ENCODE measurements at places on chromosomes 16 and 17.

- DNase-seq = no peak
These were observed 104.0 kb upstream of the CCL2 start for GRCh38 chr17:34151102-34151501.

DNA sequence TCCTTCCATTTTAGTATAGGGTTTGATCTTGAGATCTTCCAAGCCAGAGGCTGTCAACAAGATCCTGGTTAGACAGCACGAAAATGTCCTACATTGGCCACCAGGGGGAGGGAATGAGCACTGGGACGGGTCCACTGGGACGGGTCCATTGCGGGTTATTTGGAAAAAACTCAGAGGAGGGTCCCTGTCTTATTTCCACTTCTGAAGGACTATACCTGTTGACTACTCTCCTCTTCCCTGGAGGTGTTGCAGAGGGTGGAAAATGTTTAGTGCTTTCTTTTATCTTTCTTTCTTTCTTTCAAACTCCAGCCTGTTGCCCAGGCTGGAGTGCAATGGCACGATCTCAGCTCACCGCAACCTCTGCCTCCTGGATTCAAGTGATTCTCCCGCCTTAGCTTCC is 2.5 kb downstream of the TTLL6 start:
- DNase-seq = peak; percentile 86

GRCh38 chr17:39196808-39197291 is 619 bp downstream of the CACNB1 start:
- peak; percentile 75 for DNase-seq

DNA sequence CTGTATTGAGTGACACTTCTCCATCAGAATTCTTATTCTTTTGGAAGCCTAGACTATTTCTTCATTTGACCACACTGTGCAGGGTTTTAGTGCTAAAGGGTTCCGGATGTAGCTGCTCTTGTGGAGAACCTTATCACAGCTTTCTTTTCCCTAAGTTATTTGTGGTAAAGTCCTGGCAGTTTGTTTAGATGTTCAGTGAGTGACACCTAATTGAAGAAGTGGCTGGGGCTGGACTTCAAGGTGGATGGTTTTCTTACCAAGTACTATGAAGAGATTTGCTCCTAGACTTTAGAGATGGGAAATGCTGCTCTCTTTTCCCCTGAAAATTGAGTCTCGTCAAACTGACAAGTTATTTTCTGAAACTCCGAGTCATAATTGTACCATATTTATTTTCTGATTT is 144.0 kb upstream of the TBX2 start:
- no peak for DNase-seq

DNA sequence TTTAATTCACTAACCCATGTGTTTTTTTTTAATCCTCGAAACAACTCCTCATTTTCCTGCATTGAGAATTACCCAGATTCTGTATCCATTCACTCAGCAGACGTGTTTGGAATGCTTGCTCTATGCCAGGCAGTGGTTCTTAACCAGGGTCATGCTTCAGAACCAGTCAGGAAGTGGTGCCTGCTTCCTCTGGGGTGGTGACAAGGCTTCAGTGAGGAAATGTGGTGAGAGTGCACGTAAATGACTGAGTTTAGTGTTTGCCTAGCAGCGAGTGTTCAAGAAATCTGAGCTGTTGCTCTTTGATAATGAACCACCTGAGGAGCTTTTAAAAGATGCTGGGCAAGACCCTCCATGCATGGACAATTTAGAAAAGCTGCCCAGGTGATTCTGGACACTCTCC is 9.9 kb downstream of the ZFP90 start:
- DNase-seq = no peak

DNA sequence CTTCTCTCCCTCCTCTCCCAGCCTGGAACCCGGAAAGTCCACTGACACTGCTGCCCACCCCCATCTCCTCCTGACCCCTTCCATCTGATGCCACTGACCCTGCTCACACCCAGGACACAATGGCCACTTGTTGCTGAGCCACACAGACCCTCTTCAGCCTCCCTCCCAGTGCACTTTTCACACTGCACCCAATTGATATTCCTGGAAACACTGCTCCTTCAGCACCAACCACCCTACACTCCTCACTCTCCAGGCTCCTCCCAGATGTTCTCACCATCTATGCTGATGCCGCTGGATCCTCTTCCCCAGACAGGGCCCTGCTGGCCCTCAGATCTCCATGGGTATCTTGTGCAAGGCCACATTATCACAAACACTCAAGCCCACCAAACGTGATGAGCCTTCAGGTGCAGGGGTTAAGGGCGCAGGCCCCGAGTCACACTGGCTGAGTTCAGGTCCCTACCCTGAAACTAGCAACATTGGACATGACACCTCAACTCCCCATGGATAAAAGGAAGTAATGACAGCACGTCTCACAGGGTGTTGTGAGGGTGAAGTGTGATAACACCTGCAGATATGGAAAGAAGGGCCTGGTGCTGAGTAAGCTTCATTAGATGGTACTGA is 238.1 kb downstream of the ZNF423 start:
- DNase-seq = no peak

GRCh38 chr16:51565184-51565583 is 414.1 kb upstream of the SALL1 start:
- no peak for DNase-seq

GRCh38 chr16:86071611-86072240 is 172.8 kb downstream of the IRF8 start:
- DNase-seq = no peak

- DNase-seq = no peak
These were observed 22.3 kb downstream of the CAPNS2 start for GRCh38 chr16:55588799-55589198.

DNA sequence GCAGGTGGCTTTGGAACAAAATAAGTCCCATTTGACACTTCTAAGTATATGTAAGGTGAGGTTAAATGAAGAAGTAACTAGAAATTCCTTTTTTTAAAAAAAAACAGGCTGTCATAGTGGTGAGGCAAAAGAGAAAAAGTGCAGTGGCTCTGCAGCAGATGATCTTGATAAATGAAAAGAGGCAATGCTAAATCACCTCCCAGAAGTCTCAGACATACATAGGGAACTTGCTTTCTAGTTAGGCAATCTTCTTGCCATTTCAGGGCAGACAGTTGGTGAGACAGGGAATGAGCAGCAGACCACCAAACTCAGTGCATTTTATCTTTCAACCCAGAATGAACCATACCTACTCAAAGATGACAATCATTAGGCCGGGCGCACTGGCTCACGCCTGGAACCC is 90.8 kb downstream of the MYO1D start:
- DNase-seq = no peak

DNA sequence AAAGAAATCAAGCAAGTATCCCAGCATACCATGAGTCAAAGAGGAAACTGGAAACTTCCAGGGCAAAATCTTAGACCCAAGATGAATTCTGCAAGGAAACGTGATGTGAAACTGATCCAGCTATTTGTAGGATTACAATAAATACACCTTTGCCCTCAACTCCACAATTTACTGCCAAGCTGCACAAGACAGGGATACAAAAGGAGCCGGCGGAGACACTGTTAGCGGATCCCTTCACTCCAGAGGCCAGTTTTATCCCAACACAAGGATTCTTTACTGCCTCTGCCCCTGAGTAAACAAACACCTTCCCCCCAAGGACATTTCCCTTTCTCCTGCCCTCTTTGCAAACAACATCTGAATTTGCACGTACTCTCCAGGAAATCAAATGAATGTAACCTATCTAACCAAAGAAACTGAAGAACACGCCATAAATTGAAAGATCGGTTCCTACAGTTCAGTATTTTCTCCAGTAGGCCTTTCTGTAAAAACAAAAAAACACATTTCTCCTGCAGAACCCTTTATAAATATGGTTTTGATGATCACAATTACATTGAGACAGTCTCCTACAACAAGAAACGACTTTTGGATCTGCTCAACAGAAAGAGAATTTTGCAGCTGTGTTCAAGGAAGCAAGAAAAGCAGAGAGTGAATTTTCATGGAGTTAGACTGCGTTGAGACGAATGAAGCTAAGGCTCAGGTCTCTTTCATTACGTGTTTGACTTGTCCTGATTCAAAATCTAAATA is 1.4 kb upstream of the CBX2 start:
- DNase-seq = no peak

- DNase-seq = no peak
These were observed 69.5 kb downstream of the HLF start for GRCh38 chr17:55334285-55334684.

DNA sequence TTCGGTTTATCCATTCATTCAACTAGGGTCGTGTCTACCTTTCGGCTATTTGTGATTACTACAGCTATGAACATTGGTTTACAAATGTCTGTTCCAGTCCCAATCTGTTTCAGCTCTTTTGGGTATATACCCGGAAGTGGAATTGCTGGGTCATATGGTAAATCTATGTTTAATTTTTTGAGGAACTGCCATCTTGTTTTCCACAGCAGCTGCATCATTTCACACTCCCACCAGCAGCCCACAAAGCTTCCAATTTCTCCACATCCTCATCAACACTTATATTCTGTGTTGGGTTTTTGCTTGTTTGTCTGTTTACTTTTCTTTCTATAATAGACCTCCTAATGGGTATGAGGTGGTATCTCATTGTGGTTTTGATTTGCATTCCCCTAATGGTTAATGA is 48.7 kb upstream of the GINS3 start:
- no peak for DNase-seq

- DNase-seq = no peak
These were observed 57.2 kb downstream of the ZNF778 start for GRCh38 chr16:89274561-89275283.

- no peak for DNase-seq
These were observed 5.0 kb upstream of the DNASE1L2 start for GRCh38 chr16:2231016-2231931.

- DNase-seq = no peak
These were observed 18.6 kb downstream of the ALOX12B start for GRCh38 chr17:8068736-8069586.

DNA sequence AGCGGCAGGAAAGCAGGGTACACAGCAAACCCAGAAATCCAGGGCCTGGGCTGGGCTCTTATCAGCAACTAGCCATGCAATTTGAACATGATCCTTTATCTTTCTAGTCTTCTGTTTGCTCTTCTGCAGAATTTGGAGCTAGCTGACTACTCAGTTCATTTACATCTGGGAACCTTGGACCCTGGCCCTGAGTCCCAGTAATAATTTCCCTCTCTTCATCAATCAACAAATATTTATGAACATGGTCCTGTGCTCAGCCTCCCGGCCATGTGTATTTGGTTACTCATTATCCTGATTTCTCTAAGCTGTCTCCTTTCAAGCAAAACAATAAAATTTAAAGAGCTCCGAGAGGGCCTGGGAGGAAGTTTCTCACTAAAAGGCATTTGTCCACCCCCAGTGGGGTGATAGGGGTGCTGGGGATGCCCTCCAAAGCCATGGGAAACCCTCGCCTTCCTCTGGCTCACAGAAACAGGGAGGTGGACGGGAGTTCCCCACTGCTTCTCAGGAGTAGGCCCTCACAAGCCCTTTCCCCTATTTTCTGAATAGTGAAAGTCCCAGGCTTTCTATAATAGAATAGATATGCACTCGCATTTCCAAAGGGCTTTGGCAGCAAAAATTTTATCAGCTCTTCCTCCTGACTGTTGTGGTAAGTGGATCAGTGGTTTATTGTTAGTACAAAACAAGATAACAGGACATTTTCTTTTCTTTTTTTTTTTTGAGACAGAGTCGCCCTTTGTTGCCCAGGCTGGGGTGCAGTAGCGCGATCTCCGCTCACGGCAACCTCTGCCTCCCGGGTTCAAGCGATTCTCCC is 6.9 kb upstream of the WDR59 start:
- DNase-seq = no peak

DNA sequence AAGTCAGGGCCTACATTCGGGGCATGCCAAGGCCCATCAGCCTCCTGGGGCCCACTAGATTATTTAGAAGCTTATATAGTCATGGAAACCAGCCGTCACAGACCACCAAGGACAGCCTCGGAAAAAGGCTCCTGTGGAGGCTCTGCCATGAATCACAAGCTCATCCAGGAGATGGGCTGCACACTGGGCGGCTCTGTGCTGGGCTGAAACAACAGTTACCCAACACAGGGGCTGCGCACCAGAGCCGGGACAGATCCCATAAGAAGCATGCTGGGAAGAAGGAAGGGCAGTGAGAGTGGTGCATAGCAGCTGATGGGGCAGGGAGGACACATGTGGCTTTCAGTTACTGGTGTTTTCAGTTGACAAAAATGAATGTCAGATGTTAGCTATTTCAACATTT is 67.7 kb upstream of the GSG1L start:
- DNase-seq = no peak

DNA sequence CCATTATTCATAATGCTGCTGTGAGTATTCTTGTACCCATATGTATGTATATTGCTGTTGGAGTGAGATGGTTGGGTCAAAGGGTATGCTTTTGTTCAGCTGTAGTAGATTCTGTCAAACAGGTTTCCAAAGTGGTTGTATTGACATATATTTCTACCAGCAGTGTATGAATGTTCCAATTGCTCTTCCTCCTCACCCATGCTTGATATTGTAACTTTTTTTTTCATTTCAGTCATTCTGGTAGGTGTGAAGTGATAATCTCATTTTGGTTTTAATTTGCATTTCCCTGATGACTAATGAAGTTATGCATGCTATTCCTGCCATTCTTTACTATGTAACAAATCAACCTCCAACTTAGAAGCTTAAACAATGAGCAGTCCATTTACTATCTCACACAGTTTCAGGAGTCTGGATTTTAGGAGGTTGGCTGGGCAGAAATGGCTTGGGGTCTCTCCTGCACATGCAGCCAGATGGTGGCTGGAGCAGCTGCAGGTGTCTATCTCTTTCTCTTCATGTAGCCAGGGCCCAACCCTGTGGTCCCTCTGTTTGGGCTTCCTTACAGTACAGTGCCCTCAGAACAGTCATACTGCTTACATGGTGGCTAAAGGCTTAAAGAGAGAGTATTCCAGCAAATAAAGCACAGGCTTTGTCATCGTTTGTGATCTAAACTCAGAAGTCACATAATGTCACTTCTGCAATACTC is 21.2 kb downstream of the ERAL1 start:
- DNase-seq = no peak

DNA sequence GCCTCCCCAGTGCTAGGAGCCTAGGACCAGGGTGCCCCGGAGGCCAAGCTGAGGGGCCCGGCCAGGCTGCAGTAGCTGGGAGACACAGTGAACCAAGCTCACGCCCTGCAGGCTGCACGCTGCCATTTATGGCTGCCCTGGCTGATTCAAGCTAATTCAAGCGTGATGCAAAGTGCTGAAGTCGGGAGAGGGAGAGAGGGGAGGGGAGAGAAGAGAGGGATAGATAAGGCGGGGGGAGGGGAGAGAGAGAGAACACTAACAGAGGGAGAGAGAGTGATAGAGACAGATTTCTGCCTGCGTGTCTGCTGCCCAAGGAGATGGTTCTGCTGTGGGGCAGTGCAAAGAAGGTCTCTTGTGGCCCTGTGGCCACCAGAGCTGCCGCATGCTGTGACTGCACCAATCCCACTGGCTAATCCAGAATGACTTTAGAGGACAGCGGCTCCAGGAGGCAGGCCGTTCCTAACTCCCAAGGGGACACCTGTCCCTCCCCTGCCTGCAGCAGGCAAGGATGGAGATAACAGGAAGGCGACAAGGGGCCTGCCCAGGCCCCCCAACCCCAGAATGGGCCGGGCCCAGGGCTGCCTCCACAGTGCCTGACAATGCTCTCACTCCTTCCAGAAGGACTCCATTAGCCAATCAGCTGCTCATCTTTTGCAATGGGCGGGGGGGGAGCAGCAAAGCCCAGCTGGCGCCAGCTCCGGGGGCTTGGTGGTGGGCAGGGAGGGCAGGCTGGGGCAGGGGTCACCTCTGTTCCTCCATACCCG is 12.9 kb downstream of the MXRA7 start:
- peak; percentile 74 for DNase-seq

Measured in D341Med (cell line).